Left hindlimb (tissue), 1 donor: ENCODE measurements at places on chromosomes 1 and 21.

DNA sequence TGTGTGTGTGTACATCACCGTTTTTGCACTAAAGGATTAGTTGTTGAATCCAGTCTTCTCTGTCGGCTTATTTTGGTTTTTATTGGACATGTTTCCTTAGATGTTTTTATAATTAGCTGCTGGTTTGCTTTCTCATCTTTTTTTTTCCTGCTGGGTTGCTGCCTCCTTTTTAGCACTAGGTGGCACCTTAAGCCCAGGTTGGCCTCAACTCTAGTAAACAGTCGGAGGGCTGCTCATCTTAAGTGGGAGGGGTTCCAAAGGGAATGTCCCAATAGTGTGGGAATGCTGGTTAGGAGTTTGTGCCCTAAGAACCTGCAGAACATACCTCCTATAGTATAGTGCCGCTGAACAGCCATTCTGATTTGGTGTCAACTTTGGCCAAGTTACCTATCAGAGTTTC lies 570.1 kb upstream of the CXADR start:
- no peak for DNase-seq

DNA sequence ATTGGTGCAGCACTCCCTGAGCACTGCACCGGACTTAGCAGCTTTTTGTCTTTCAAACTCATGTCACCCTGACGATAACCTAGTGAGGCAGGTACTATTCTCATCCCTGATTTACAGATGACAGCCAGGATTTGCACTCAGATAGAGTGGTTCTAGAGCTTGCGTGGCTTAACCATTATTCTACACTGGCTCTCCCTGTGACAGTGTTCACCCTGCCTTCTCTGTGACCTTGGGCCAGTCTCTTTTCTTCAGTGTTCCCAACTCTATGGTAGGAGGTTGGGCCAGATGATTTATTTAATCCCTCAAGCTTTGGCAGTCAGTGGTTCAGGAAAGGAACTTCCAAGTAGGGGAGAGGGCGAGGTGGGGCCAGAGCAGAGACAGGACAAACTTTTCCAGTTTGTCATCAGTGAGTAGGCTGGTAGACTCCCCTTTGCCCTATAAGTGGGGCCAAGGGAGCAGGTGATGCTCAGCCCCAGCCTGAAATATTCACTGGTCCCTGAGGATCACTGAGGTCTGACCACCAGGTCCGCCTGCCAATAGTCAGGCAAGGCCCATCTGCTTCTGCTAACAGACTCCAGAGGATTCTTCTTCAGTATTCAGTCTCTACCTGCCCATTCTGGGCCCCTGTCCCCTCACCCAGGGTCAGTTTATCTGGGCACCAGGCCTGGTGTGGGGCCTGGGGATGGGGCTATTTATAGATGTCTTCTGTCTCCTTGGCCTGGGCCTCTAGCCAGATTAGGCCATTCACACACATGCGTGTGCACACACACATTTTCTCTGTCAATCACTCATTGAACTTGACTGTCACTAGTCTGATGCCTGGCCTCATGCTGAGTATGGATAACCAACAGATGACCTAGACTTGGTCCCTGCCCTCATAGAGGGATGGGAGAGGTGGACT lies 8.8 kb upstream of the FABP3 start:
- no peak for DNase-seq

- DNase-seq = no peak
Measured at GRCh38 chr1:179253286-179253972, 24.0 kb upstream of the ABL2 start.

DNA sequence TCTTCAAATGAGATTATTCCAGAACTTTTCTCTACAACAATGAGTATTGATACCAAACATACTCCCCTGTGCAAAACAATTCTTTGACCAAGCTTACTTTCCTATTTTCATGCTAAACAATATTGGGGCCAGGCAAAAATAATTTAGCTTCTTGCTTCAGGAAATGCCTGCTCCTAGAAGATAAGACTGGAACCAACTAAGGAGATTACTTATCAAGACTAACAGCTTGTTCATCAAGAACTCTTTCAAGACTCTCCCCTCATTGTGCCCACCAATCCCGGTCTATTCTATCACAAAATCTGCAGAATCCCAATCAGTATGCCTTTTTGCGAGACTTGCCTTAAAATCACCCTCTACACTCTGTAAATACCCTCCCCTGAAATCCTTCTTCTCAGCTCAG lies 536.6 kb downstream of the RWDD3 start:
- no peak for DNase-seq

- DNase-seq = no peak
Measured at GRCh38 chr1:110464340-110464739, 13.4 kb downstream of the PROK1 start.

GRCh38 chr1:24803220-24803619 lies 58.0 kb downstream of the CLIC4 start:
- no peak for DNase-seq

DNA sequence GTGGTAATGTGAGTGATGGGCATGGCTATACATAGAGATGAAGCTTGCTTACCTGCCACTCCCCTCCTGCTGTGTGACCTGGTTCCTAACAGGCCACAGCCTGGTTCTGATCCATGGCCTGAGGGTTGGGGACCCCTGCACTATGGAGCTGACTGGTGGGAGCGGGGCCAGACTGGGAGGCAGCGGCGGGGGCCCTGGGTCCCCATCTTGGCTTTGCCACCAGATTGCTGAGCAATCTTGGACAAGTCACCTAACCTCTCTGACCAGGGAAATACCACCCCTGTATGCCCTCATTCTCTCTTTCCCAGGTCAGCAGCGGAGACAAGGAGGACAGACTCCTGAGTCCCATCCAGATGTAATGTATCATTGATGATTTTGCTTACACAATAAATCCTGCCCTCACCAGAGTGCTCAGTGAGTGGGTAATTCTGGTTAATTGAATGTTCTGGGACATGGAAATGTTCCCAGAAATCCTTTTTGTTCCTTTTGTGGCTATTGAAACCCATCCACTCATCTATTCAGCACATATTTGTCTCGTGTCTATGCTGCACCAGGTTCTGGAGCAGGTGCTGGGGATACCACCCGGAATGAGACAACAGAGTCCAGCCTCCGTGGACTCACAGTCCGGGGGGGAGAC lies 4.1 kb upstream of the ARHGEF10L start:
- DNase-seq = no peak

DNA sequence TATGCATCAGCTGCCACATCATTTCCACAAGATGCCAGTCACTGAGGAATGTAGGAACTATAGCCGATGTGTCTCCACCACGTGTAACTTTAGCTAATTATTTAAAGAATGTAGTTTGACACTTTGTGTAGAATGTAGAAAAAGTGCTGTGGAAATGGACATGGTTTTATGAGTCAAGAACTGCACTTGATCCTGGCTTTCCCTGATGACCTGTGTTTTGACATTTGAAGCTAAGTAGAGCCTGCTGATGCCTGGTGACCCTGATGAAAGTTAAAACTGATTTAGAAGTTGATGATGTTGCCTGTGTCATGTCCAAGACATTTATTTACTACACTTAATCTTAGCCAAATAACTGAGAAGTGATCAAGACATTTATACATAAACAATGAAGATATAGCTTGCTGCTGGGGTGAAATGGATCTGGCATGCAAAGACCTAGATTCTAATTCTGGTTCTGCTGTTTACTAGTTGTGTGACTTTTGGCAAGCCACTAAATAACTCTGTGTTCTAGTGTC lies 4.4 kb upstream of the OSBPL9 start:
- DNase-seq = no peak

DNA sequence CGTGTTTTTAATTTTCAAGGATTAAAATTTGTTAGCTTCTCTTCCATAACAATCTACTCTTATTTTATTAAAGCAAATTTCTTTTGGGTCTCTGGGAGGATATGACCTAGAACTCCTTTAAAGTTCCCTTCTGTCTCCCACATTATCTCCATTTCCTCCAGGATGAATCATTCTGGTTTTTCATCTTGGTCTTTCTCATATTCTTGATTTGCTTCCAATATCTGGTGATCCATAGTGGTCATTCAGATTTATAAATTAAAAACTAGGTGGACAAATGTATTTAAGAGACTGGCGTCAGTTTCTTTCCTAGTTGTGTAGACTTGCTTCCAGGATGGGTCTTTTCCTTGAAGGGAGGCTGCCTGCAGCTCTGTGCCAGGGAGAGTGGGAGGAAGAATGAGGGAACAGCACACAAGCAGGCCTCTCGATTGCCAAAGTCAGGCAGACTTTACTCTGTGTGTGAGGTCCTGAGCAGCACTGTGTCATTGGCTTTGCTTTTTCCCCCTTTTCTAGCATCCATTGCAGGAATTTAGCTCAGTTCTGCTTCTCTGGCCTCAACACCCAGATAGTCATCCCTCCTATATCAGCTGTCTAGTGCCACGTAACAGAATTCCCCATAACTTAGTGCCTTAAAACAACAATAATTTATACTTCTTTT lies 48.1 kb upstream of the FOXO6 start:
- no peak for DNase-seq

DNA sequence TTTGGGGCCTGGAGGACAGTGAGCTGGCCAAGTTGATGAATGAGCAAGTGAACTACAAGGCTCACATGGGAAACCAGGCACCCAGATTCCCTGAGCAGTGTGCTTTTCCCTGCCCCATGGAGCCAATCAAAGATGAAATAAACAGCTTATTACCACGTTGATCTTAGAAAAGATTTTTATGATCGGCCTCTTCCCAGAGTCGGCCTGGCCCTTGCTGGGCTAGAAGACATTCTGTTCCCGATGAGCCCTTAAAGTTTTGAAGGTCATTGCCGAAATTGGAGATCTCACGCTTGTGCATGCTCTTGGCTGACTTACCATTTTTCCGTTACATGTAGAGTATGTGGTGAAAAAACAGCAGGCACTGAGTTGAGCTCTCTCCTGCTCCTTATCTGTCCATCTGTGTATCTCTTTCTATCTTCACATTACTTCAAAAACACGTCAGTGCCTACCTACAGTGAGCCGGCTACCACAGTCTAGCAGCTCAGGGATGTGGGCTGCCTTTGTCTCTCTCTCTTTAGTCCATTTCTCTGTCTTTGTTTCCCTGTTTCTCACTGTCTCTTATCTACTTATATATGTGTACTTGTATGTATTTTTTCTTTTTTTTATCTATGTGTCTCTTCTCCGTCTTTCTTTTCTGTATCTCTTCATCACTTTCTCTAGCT lies 248.8 kb upstream of the USP24 start:
- peak; percentile 31 for DNase-seq

DNA sequence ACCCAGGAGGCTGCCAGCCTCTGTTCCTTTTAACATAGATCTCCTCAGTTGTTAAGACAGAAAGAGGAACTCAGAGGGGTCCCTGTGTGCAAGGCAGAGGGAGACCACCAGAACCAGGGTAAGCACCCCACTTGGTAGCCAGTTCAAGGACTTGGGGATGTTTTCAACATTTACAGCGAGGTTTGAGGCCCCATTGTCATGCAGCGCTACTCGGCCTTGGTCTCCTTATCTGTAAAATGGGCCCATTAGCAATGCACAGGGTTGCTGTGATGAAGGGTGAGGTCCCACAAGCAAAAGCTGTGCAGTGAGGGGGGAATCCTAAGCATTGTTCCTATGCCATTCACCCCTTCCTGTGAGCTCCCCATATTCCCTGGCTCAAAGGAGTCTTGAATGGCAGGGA lies 4.2 kb downstream of the SIM2 start:
- no peak for DNase-seq

GRCh38 chr1:241701483-241702295 lies 49.6 kb downstream of the WDR64 start:
- no peak for DNase-seq

DNA sequence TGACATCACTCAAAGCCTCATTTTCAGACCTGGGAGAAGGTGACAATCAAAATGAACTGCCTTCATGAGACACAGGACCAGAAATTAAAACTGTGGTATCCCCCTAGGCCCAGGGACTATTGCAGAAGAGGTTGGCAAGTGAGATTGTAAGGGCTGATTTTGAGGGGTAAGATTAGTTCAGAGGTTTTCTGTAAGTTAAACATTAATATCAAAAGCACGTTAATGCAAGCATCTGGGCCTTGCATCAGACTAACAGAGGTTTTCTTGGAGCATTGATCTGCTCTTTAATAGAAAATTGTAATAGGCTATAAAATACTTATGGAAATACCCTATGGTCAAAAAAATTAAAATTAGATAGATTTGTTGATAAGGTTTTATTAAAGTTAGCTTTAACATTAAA lies 14.6 kb upstream of the GBP4 start:
- DNase-seq = no peak

GRCh38 chr1:18666317-18666920 lies 35.8 kb downstream of the PAX7 start:
- no peak for DNase-seq

- DNase-seq = no peak
Measured at GRCh38 chr1:213273546-213273945, 222.5 kb downstream of the RPS6KC1 start.
